ENCODE measurements at places on chromosomes 3 and 15.

DNA sequence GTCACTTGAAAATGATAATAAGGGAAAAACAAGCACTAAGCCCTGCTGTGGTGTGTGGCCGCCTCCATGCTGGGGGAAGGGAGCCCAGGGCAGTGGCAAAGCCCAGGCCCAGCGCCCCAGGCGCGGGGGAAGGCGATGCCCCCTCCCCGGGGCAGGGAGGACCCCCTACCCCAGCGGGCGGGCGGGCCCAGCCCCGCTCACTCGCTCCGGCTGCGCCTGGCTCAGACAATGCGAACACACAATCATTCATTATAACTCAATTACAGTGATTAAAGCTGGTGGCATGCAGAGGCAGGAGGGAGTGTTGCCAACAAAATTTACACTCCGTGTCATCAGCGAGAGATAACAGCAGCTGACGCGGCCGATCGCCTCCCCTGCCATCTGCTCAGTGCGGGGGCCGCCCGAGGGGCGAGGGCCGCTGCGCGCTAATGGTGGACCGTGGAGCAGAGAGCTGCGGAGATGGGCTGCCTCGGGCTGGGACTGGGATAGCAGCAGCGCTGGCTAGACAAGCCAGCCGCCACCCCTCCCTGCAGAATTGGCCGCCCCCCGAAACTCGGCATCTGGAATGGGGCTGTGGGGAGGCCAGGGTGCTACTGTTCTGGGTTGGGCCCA lies 64.1 kb downstream of the TLE3 start:
- DNase-seq: no peak

DNA sequence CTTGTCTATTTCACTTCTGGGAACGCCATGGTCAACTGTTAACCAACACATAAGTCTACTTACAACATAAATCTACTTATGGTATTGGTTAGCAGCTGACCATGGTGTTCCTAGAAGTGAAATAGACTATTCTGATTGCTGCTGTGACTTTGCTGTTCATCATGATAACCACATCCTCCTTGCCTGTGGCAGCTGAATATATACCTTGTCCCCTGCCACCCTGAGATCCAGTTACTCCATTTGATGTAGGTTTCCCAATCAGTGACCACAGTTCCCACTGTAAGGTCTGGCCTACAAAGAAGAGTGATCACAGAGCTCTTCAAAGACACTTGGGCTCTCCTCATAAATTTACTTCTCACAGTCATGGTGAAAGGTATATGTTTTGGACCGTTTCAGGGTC lies 66.8 kb upstream of the ALDH1A3 start:
- DNase-seq: no peak

- DNase-seq: peak; percentile 79
These were observed 34.5 kb downstream of the KLF13 start for GRCh38 chr15:31360843-31361763.

DNA sequence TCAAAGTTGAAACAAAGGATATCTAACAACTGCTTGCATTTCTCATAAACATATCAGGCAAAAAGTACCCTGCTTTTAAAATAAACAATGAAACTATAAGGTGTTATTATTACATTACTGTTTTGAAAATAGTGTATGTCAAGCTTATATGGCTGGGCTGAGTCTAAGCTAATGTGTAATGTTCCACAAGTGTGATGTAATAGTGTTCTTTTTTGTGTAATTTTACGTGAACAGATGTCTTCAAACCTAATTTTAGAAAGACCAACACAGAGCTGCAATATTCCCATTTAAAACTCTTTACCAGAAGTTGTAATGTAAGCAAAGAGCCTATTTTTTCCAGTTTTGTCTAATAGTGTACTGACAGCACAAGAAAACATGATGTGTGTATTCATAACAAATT lies 34.0 kb downstream of the MINDY2 start:
- DNase-seq: no peak

GRCh38 chr3:157606011-157606851 lies 103.0 kb upstream of the VEPH1 start:
- peak; percentile 82 for DNase-seq

GRCh38 chr3:124792341-124793040 lies 62.2 kb downstream of the UMPS start:
- no peak for DNase-seq

- no peak for DNase-seq
These were observed 232.9 kb upstream of the CTDSPL start for GRCh38 chr3:37628711-37629301.

- DNase-seq: no peak
These were observed 182.2 kb downstream of the ABHD5 start for GRCh38 chr3:43872901-43873300.

- DNase-seq: peak; percentile 57
These were observed 327.3 kb upstream of the TLE3 start for GRCh38 chr15:70424937-70425411.

- DNase-seq: no peak
These were observed 179.9 kb downstream of the PLOD2 start for GRCh38 chr3:145981056-145981455.

DNA sequence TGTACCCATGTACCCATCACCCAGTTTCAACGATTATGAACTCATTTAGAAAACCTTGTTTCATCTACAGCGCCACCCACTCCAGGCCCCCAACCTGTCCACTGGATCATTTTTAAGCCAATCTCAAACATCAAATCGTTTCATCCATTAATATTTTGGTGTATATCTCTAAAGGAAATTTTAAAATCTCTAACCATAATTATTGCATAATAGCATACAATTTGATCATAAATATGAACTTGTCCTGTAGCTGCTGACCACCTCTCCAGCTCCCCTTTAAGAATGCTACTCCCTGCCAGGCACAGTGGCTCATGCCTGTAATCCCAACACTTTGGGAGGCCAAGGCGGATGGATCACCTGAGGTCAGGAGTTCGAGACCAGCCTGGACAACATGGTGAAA lies 2.8 kb upstream of the C3orf70 start:
- no peak for DNase-seq

GRCh38 chr3:60497902-60498301 lies 753.4 kb downstream of the FHIT start:
- DNase-seq: no peak

DNA sequence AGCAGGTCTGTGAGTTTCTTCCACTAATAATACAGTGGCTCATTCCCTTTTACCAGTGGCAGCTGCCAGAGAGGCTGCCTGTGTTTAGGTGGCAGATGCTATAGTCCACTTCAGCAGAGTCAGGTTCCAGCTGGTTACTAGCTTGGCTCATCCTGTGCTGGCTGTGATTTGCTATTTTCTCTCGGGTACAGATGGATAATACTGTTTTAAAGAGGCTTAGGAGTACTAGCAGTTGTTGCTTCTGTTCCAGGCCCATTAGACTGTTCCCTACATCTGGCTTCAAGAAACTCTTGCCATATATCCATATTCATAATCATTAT lies 41.0 kb downstream of the ZNF609 start:
- DNase-seq: no peak
